ENCODE measurements at places on chromosomes 16 and 17.

- DNase-seq = no peak
These were observed 26.6 kb downstream of the PIPOX start for GRCh38 chr17:29069526-29070041.

DNA sequence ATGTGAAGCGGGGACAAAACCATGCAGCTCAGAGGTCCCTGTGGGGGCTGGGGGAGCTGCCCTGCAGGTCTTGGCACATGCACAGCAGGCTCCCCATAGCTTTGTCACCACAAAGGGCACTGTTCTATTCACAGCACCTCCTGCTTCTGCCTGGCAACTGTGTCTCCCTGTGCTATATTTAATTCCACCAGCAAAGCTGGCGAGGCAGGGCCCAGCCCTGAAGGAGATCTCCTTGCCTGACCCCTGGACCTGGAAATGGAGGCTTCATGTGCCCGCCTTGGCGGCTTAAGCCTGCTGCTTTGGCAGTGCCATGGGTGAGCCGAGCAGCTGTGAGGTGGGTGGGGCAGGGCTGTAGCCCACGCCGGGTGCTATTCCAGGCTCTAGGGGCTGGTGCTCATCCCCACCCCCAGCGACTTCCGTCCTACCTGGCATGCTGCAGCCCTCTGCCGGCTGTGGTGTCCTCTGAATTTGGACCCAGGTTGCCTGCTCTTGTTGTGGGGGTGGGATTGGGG is 6.8 kb downstream of the LDHD start:
- DNase-seq = no peak

- DNase-seq = no peak
These were observed 7.4 kb downstream of the CIBAR2 start for GRCh38 chr16:85104821-85105391.

GRCh38 chr17:37567137-37567536 is 42.1 kb downstream of the SYNRG start:
- no peak for DNase-seq
